ENCODE measurements at places on chromosomes 2 and 18.

DNA sequence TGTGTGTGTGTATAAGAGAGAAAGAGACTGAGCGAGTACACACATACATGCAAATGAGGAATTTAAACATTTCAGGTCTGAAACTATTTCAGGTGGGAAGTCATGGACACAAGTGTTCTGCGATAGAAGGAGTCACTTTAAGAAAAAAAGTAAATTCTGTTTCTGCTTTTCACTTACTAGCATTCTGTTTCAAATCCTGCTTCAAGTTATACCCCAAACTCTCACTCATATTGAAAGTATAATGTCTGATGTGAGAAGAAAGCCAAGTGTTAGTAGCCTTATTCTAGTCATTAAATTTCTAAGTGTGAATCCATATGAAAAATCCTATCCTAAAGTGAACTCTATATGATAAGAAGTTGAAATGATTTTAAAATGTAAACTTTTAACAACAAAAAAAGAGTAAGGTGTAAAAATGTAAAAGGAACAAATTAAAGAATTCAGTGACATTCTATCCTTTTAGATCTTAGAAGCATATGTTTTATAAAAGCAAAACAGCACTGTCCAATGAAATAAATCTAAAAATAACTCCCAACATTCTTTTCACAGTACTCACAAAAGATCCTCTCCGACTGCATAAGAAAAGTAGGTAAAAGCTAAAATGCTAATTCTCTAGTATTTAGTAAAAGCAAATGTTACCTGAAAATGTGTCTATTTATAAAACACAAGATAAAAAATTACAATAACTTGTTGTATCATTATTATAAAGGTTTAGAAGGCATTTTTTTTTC is 570.6 kb downstream of the ZEB2 start:
- DNase-seq: no peak

GRCh38 chr2:215811409-215812345 is 201.7 kb downstream of the MREG start:
- no peak for DNase-seq

DNA sequence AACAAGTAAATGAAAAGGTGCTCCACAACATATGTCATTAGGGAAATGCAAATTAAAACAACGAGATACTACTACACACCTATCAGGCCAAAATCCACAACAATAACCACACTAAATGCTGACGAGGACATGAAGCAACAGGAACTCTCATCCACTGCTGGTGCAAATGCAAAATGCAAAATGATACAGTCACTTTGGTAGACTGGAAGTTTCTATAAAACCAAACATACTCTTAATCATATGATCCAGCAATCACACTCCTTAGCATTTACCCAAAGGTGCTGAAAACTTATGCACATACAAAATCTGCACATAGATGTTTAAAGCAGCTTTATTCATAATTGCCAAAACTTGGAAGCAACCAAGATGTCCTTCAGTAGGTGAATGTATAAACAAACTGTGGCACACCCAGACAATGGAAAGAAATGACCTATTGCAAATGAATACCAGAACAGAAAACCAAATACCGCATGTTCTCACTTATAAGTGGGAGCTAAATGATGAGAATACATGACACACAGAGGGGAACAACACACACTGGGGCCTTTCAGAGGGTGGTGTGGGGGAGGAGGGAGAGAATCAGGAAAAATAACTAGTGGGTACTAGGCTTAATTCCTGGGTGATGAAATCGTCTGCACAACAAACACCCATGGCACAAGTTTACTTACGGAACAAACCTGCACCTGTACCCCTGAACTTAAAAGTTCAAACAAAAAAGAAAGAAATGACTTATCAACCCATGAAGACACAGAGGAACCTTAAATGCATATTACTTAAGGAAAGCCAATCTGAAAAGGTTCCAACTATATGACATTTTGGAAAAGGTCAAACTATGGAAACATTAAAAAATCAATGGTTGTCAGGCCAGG is 80.4 kb downstream of the ASXL2 start:
- DNase-seq: no peak

DNA sequence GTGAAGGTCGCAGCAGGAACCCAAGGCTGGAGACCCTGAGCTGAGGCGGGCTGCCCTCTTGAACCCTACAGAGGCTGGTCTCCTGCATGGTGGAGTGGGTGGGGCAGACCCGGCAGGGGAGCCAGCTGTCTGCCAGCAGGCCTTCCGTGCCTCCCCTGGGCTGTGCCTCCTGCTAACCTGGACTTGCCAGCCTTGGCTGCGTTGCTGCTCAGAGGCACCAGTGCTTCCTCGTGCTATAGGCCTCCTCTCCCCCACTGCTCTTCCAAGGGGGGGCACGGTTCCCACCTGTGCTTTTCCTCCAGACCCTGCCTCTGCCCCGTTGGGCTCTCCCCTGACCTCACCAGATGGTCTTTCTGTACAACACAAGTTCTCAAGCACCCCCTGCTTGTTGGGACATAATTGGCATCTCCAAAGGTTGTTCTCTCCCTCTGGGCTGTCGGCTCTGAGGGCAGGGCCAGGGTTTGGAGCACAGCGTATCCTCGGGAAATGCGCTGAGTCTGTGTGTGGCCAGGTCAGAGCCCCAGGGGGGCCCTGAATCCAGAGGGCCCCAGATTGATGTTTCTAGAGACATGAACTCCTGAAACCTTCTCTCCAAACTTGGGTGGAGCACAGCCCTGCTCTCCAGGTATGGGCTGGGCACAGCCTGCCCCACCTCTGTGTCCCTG is 6.7 kb downstream of the ARHGEF4 start:
- no peak for DNase-seq

DNA sequence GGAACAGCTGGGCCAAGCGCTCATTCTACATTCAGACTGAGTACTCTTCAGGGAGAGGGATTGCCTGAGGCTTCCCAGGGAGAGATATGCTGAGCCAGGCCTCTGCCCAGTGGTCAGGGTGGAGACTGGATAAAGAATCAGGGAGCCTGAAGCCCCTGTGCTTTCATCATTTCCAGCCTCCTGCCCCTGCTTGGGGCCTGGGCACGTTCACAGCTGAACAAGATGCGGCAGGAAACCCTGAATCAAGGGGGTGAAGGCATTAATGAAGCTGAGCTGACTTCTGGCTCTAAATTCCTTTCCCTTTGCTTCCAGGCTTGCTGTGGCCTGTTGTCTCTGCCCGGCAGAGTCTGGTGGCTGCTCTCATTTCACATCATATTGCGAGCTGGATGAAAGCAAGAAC is 35.0 kb downstream of the RPL37A start:
- no peak for DNase-seq

DNA sequence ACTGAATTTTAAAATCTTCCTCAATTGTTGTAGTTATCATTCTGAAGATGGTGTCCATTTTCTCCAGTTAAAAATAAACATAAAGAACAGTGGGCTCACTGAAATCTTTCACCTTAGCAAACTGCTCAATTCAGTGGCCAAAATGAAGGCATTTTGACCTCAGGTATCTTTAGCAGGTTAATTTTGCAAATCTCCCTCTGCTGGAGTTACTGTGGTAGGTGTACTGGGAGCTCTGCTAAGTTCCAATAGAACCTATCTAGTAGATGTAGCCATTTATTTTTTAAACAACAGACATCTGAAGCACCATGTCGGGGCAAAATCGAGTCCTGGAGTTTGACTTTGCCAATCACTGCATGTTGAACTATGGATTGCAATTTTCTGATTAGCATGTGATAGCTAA is 177.1 kb downstream of the IRS1 start:
- DNase-seq: no peak
